ENCODE measurements at places on chromosomes 5 and 9.

GRCh38 chr5:126961702-126962101 is 68.7 kb downstream of the MARCHF3 start:
- no peak for DNase-seq

DNA sequence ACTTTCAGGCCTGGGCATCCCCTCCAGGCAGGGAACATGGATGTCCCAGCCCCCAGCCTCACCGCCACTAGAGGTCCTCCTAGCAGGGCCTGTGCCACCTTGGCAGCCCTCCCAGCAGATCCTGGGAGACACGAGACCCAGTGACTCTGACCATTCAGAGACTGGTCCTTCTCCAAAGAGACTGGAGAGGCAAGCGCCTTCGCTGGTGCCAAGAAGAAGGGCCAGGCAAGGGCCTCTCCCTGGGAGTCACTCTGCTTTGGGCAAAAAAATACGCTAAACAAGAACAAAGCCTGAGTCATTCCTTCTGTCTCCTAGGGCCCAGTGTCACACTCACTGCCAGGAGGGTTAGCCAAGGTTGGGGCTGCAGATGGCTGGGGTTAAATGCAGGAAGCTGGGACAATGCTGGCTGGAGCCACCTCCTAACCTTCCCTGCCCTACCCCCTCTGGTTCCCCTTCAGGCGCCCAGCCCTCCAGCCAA is 35.3 kb upstream of the SMIM23 start:
- DNase-seq, result no peak

GRCh38 chr5:118593003-118593328 is 395.4 kb downstream of the DTWD2 start:
- DNase-seq, result no peak

DNA sequence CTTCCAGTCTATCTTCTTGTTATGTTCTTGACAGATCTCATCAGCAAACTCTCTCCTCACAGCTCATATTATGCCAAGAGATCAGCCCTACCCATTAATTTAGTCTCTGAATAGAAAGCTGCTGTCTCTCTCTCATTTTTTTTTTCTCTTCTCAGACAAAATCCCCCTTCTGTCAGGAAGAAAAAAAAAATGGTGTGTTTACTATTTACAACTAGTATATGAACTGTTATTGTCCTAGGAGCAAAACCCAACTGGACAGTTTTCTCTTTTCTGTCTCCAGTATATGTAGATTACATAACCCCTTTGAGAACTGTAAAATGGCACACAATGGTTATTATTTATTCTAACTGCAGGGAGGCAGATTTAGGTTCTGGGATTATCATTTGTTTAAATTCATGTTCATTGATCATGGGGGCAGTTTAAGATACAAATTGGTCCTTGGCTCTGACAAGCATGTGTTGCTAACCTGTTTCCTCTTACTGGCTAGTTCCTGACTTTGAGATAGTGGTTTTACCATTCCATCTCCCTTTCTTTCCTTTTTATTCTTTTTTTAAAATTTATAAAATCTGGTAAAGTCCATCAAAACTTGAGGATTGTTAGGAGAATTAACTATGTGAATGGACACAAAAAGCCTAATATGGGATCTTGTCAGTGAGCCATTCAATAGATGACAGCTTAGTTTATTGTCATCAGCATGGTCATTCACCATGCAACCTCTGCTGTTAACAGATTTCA is 210.0 kb upstream of the PAPPA start:
- no peak for DNase-seq

- DNase-seq, result no peak
Observed at GRCh38 chr5:821504-821903, 29.3 kb downstream of the ZDHHC11 start.

- no peak for DNase-seq
Observed at GRCh38 chr5:103452089-103452488, 110.5 kb downstream of the NUDT12 start.

GRCh38 chr9:114830546-114830945 is 24.7 kb upstream of the TNFSF15 start:
- no peak for DNase-seq

All from D721Med (cell line).